ENCODE measurements at places on chromosomes 11 and 22.

DNA sequence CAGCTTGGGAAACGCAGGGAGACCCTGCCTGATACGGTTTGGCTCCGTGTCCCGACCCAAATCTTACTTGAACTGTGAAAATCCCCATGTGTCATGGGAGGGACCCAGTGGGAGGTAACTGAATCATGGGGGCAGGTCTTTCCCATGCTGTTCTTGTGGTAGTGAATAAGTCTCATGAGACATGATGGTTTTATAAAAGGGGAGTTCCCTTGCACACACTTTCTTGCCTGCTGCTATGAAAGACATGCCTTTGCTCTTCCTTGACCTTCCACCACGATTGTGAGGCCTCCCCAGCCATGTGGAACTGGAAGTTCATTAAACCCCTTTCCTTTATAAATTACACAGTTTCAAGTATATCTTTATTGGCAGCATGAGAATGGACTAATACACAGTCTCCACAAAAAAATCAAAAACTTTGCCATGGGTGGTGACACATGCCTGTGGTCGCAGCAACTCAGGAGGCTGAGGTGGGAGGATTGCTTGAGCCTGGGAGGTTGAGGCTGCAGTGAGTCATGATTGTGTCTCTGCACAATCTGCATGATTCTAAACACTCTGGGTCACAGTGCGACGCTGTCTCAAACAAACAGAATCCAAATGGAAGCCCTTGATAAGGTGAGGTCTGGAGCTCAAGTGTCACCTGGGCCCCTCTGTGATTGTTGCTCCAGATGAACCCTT lies 34.9 kb downstream of the SYN3 start:
- DNase-seq: no peak

GRCh38 chr22:17336061-17336460 lies 33.2 kb upstream of the CECR2 start:
- DNase-seq: no peak

GRCh38 chr11:41954034-41954433 lies 494.6 kb upstream of the LRRC4C start:
- peak; percentile 14 for DNase-seq

DNA sequence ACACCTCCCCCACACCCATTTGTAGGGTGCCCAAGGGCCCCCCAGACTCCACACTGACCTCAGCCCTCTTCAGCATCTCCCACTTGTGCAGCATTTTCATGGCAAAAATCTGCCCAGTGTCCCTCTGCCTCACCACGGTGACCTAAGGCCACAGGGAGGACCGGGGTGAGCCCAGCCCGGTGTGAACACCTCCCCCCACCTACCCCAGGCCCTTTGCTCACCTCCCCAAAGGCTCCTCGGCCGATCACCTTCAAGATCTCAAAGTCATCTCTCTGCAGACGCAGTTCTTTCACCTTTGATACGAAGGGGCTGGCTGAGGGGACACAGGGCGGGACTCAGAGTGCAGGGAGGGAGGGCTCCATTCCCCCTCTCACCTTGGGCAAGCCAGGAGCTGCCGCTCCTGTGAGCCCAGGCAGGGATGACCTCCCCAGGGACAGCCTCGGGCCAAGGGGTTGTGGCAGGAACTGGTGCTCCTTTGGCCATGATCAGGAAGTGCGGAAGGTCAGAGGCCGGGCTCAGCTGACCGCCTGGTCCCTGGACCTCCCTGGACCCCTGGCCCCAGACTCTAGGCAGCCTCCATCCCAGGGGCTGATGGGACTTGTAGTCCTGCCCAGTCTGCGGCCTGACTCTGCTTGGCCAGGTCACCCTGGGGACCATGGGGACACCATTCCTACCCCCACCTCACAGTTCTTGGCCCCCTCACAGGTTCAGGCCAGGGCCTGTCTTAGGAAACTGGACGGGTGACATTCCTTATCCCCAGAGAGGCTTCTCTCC lies 2.7 kb downstream of the CDC42BPG start:
- no peak for DNase-seq

GRCh38 chr22:30015229-30015797 lies 65.0 kb upstream of the HORMAD2 start:
- no peak for DNase-seq

GRCh38 chr11:116177521-116178210 lies 595.1 kb downstream of the BUD13 start:
- no peak for DNase-seq
